ENCODE measurements at places on chromosomes 7 and 10. TPM values are rescaled to one million over a fixed set of nuclear protein-coding genes. Genes with fewer than 3 reads are reported as not detected.

GRCh38 chr10:51144161-51144781, 70.0 kb downstream of the PRKG1 start:
- DNase-seq, result no peak

- DNase-seq, result no peak
These were observed 47.5 kb downstream of the JAKMIP3 start for GRCh38 chr10:132113206-132113605.

DNA sequence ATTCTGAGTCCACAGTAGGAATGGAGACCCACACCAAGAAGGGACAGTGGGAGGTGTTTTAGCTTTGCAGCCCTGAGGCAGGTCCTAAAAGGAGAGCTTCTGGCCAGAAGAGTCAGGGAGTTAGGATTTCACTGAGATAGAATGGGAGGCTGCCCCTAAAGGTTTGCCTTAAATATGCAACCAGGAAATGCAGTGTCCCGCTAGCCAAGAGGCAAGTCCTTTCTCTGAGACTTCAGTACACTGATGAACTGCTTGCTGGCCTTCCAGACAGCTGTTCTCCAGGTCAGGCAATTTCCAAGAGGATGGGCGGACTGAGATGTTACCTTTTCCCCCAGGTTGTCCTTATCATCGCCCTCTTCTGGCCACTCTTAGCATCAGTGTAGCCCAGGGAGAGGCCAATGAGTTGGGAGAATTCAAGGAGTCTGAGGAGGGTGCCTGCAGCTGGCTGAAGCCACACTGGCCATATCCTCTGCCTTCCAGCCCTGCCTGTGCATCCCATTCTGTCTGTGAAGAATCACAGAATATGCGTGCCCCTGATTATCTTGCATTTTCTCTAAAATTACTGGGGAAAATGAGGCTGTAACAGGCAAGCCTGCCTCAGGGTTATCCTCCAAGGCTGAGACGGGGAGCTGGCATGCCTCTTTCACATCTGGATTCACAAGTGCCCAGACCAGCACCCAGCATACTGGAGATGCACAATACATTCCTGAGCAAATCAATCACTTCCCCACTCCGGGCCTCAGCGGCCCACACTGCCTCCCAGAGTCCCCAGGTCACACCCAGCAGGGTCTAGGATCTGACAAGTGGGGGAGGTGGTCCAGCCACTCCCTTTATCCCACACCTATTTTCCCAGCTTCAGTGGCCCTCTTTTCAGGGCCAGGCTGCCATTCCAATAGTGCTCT, 2.4 kb downstream of the TLL2 start:
- no peak for DNase-seq

- no peak for DNase-seq
These were observed 432.7 kb upstream of the GALNT17 start for GRCh38 chr7:70699271-70699670.

AKR1D1 gene
- 0.20 TPM for polyA plus RNA-seq

NUTM2A gene
- polyA plus RNA-seq, result 1.3 TPM

All from renal cortex interstitium (tissue), 15 donors.